ENCODE measurements at places on chromosomes 5 and 9.

GRCh38 chr5:172463031-172463430, 8.7 kb upstream of the SH3PXD2B start:
- no peak for DNase-seq

DNA sequence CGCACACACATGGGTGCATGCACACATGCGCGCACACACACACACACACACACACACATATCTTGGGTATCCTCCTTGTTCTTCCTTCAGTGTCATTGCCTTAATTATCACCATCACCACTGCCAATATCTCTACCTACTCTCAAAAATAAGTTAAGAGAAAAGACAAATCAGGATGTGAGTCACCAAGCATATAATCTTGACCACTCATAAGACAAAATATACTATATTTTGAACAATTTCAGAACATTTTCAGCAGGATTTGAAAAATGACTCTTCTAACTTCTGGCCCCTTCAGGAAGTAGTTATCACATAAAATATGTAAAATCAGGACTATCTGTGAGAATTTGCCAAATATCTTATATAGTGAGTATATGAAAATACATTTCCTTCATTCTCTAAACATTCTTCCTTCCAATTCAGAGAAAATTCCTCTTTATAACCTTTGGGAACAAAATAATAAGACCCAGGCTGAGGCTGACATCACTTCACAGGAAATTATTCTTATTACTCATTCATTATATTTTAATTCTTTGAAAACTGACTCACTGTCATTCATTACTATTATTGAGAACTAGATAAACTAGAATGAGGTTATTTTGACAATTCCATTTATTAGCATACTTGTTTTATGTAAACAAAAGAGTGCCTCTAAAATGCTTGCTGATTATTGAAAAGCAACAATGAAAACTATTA, 772.0 kb upstream of the ACO1 start:
- no peak for DNase-seq

GRCh38 chr5:107331882-107332281, 338.9 kb downstream of the EFNA5 start:
- DNase-seq = no peak

DNA sequence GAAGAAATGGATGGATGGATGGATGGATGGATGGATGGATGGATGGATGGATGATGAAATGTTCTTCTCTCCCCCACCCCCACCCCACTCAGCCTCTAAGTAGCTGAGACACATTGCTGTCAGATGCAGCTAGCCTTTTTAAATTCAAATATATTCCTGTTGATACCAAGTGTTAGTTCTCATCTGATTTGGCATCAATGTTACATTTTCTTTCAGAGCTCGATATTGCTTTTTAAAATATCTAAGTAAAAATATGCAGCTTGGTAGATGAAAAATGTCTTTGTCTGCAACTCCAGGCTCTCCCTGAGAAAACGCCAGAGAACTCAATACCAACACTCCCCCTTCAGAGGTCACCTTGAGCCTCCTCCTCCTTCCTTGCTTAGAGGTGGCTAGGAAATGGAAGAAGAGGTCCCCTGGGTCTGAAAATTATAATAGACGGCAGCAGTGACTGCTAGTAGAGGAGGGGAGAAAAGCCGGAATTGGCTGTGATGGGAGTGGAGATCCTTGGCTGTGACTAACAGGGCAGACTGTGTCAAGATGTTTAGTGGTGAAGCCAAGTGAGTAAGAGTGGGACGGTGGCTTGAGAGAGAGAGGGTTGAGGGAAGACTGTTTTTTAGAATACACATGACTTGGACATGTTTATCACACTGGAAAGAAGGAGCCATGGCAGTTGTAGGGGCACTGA, 156.0 kb downstream of the ZNF462 start:
- DNase-seq = no peak

GRCh38 chr5:97193355-97193688, 10.3 kb upstream of the RIOK2 start:
- DNase-seq = no peak

GRCh38 chr9:71966601-71967000, 55.2 kb downstream of the C9orf85 start:
- DNase-seq = no peak

- DNase-seq = peak; percentile 22
Measured at GRCh38 chr9:71285191-71285656, 163.8 kb upstream of the TRPM3 start.

- DNase-seq = no peak
Measured at GRCh38 chr5:178688551-178688950, 41.9 kb downstream of the ZNF354A start.

DNA sequence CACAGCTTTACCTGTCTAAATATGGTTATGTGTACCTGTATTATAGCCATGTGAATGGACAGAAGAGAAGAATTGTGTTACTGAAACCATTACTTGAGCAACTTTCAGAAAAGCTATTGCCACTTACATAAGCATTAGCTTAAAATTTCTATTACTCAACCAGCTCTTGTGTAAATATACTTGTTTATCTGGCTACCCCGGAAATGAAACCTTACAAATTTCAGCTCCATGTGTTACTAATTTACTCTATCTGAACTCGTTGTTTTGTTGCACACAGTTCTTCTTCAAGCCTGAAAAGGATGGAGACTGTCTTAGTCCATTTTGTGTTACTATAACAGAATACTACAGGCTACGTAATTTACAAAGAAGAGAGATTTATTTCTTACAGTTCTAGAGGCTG, 22.5 kb upstream of the ADAMTSL1 start:
- DNase-seq = no peak

GRCh38 chr5:168176251-168176650, 115.2 kb upstream of the WWC1 start:
- DNase-seq = no peak

DNA sequence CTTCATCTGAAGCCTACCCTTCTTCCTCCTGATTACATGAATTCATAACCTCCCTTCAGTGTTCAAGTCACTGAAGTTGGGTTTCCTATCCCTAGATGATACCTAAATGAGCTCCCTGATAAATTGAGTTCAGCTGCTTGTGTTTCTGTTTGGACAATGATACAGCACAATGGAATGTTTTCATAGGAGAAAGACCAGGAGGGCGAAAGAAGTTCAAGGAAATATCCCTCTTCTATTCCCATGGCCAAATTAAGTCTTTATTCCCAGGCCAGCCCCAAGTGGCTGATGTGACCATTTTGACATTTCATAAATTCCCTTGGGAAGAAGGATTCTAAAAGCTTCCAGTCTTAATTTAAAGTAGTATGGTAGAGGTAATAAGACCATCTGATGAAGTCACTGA, 555.8 kb upstream of the CLINT1 start:
- DNase-seq = no peak

DNA sequence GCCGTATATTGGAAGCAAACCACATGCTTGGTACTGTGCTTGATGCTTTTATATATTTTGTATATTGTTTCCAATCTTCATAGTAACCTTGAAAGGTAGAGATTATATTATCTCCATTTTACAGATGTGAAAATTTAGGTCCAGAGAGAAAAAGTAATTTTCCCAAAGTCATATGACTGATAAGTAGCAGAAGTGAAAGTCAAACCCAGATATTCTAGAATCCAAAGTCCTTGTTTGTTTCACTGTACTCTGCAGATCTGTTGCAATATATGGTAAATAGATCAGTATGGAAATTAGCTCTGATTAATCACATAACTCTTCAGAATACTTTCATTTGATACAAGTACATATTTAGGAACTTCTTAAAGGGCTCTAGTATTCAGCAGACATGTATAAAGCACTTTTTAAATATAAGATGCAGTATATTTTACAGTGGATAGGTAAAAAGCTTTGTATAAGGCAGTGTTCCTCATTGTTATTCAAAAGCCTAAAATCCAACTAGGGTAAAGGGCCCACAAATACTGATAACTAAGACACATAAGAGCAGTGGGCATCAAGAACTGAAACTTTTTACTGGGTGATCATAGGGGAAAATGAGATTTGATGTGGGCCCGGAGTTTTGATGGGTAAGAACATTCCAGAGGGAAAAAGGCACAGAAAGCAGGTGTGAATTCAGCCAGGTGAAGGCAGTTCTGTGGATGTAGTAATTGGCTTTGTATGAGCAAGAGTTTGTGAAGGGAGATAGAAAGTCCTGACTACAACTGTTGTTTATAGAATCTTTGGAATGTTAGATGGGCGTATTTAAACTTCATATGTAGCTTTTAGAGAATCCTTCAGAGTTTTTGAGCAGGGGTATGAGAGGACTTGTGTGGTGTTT, 25.0 kb downstream of the NDFIP1 start:
- DNase-seq = no peak

- no peak for DNase-seq
Measured at GRCh38 chr5:86127696-86128095, 490.0 kb upstream of the COX7C start.

GRCh38 chr9:32533336-32533735, 7.3 kb upstream of the RIGI start:
- DNase-seq = no peak

DNA sequence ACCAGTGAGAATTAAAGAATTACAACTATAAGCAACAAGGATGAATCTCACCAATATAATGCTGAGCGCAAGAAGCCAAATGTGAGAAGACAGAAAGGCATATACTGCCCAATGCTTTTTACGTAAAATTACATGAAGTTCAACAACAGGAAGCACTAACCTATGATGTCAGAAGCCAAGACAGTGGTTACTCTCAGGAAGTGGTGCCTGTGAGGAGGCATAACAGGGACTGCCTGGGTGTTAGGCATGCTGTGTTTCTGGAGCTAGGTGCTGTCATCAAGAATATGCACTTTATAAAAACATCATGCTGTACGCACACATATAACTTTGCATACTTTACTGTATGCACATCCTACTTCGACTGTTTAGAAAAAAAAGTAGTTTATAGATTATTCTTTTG, 30.1 kb downstream of the FRMD3 start:
- DNase-seq = no peak

DNA sequence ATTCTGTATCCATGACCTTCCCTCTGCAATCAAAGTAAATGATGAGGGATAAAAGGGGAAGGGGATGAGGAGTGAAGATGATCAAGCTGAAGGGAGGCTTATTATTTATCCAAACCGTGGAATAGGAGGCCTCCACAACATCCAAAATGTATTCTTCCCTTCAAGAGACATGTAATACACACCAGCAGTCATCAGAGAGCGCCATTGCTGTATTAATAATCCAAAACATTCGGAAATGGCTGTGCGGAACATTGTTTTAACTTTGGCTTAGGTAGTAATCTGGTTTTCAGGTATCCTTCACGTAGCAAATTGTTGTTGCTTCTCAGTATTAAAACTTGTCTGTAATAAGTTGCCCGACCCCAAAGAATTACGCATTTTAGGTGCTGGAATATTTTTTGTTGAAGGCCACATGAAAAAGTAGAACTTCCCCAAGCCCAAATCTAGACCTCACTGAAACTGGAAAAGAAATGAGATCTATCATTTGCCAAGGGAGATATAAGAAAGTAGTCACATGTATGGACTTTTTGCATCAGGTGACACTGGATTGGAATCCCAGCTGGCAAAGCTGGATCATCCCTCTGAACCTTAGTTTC, 2.6 kb upstream of the BOD1 start:
- peak; percentile 60 for DNase-seq

- no peak for DNase-seq
Measured at GRCh38 chr5:172496671-172497371, 42.5 kb upstream of the SH3PXD2B start.

GRCh38 chr5:111234125-111234524, 9.9 kb downstream of the CAMK4 start:
- DNase-seq = no peak

DNA sequence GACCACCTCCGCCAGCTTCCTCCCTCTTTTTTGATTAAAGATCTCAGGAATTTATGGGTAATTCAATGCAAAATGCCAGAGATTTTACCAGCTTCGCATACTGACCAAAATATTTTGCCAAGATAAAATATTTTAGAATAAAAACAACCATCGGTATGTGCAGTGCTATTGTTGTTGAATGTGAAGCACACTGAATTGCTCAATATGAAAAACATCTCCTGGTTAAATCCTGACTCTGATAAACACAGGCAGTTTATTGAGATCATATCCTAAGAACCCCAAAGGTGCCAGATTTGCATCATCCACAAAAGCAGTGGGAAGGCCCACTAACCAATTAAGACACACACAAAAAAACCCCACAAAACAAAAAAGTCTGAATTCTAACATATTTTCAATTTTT, 202.4 kb downstream of the GLIS3 start:
- DNase-seq = no peak

- no peak for DNase-seq
Measured at GRCh38 chr5:68830377-68830898, 263.4 kb upstream of the SLC30A5 start.
